Stimulated activated CD4-positive, alpha-beta T cell treated with anti-CD3 and anti-CD28 coated beads, Interleukin-15, amount 100 ng/mL, for 48 hours (primary cell): ENCODE measurements at places on chromosomes 7 and 10.

- DNase-seq: no peak
Measured at GRCh38 chr7:116717137-116717536, 45.1 kb downstream of the MET start.

DNA sequence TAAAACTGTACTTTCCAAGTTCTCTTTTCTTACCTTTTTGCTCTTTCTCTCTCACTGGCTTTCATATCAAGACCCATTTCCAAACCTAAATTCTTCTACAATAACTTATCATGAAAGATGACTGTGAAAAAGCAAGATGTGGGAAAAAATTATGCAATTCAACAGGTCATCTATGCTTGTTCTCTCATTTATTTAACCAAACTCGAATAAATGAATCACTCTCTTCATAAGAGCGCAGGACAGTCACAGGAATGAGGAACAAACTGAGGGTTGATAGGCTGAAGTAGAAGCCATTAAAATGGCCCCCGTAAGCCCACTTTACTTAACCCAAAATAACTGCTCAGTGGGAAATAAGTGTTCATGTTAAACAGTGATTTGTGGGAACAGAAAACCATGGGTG is 1289.7 kb upstream of the SORCS1 start:
- DNase-seq: no peak

GRCh38 chr10:128070721-128071416 is 55.4 kb downstream of the MKI67 start:
- DNase-seq: no peak

- DNase-seq: no peak
Measured at GRCh38 chr7:41592236-41592635, 110.7 kb downstream of the INHBA start.

DNA sequence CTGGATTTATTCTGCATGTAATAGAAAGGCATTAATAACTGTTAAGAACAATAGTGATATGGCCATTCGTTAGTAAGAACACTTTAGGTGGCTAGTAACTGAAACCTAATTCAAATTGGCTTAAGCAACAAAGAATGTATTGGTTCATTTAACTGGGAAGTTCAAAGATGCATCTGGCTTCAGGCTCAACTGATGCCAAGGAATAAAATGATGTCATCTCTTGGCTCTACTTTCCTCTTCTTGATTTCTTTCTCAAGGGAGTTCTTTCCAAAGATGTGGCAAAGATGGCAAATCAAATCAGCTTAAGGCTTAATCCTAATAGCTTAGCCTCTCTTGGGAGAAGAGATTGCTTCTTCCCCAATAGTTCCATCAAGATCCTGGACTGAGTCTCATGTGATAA is 51.6 kb downstream of the PIK3CG start:
- no peak for DNase-seq

DNA sequence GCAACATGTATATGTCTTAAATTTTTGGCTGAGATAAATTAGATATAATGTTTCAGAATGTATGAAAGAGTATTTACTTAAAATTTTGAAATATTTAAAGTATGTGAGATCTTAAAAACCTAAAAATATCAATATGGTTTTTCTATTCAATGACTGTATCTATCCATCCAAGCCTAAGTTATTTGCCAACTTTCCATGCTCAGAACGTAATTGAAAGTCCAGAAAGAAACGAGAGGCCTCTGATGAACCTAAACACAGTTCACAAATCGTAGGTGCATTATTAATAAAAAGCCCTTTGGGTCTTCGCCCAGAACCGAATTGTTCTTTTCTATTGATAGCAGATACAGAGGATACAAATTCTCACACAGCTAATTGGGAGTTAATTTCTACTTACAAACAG is 6.5 kb downstream of the SVIL start:
- DNase-seq: no peak

DNA sequence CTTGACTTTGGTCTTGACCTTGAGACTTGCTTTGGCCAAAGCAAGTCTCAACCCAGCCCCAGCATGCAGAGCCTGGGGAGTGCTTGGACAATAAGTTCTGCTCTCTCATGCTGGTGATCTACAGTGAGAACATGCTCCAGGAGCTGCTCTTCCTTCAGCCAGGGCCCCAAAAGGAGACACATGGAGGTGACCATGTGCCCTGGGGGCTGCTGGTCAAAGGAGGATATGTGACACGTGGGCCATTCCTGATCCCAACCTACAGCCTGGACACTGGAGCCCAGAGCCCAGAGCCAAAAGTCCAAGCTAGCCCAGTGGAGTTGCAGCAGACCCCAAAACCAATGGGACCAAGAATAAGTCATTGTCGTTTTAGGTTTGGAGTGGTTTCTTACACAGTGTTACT is 78.2 kb upstream of the CHST15 start:
- DNase-seq: no peak

GRCh38 chr10:77756319-77757232 is 119.0 kb upstream of the KCNMA1 start:
- DNase-seq: no peak

GRCh38 chr10:81725851-81726250 is 149.1 kb upstream of the NRG3 start:
- no peak for DNase-seq

DNA sequence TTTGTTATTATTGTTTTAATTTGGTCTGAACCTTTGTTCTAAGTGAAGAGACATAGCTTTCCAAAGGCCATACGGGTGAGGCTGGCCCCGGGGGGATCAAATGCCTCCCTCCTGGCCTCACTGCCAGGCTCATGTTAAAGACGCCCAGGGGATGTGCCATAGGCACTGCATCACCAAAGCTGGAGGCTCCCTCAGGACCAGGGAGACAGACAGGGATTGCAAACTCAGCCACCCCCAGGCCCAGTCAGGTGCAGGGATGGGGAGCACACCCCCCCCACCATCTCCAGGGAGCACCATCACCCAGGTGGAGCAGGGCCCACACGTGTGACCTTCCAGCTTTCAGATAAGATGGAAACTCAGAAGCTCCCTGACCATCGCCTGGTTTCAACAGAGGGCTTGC is 96.0 kb upstream of the DNAAF5 start:
- DNase-seq: no peak

- DNase-seq: no peak
Measured at GRCh38 chr10:97861097-97861750, 11.6 kb downstream of the GOLGA7B start.

DNA sequence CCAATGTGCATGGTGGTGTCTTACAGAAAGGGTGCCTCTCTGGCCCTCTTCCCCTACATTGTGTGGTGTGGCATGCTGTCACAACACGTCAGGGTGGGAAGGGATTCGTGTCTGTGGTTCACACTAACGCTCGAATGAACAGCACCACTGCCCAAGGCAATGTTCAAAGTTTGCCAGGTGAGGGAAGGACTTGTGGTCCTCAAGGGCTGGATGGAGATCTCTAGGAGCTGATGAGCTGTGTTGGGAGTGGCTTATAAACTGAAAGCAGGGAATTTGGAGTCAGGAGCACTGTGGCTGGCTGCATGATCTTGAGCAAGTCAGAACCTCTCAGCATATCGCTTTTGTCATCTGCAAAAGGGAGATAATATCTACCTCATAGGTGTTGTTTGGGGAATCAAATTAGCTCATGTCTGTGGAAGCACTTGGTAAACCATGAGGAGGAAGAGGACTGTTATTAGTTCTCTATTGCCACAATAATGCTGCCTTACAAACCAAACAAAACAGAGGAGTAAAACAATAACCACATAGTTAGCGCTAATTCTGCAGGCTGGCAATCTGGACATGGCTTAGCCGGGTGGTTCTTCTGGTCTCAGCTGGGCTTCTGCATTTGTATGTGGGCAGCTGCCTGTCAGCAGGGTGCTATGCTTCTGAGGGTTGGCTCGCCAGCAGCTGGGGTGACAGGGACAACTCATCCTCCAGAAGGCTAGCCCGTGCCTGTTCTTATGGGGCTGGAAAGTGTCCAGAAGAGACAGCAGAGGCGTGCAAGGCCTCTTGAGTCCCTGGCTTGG is 22.9 kb upstream of the C10orf105 start:
- no peak for DNase-seq

DNA sequence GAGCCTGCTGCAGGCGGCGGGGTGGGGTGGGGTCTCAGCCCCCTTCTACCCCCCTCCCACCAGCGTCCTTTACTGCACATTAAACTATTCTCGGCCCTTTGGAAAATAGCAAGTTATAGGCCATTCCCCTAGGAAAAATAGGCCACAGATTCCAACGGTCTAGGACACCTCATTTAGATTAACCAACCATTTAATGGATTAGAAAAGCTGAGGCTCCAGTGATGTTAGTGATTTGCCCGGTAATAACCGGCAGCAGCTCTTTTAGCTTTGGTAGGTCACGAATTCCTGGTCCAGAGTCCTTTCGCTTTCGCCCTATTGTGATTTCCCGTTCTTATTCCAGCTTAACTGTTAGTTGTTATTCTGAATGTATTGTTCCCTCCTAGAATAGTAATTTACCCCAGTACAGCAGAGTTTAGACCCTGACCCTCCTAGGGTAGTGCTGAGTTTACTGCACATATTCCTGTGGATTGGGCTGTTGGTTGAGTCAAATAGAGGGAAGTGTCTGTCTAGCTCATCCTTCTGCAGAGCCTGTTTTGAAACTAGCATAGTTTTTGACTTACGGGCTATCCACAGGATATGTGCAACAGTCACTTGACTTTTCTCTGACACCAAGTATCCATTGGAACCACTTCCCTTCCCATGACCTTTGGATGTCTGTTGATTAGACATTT is 754 bp downstream of the GSTO1 start:
- no peak for DNase-seq

- no peak for DNase-seq
Measured at GRCh38 chr7:12211711-12212485, 804 bp downstream of the TMEM106B start.

DNA sequence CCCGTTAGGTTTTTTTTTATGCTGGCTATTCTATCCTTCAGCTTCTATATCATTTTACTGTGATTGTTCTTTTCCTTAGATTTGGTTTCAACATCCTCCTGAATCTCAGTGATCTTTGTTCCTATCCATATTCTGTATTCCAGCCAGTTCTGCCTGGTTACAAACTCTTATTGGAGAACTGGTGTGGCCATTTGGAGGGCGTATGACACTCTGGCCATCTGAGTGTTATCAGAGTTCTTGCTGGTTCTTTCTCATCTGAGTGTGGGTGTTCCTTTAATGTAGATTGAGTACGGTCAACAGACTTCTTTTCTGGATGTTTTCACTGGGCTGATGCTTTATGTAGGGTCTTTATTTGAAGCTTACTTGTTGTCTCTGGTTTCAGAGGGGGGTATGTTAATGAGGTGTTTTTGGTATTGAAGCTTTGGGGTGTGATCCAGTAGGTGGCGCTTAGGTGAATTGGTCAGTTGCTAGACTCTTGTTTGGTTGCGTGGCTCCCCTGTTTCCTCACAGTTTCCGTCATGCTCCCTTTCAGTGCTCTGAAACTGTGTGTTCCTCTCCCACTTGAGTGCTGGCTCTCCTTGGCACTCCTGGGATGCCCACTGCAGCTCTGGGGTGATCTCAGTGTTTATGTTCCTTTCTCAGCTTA is 80.7 kb downstream of the FANK1 start:
- no peak for DNase-seq

GRCh38 chr7:119838444-119838843 is 434.5 kb upstream of the KCND2 start:
- DNase-seq: no peak

DNA sequence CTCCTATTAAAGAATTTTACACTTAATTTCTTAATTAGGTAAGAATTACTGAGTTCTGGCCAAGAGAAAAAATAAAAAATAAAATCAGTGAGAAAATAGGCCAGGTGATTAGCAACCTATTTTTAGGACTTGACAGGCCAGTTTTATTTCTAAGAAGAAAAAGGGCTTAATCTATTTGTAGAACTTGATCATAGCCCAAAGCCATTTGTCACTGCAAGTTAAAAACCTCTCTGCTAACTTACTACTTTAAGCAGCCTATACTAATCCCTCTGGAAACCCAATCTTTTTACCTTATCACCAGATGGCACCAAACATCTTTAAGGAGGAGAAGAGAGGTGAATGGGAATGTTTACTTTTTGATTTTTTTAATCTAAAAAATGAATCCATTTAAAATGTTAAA is 222.1 kb upstream of the RHOBTB1 start:
- DNase-seq: no peak

GRCh38 chr7:93945756-93946535 is 24.4 kb downstream of the GNG11 start:
- DNase-seq: no peak

- no peak for DNase-seq
Measured at GRCh38 chr7:69962186-69963065, 364.2 kb downstream of the AUTS2 start.

DNA sequence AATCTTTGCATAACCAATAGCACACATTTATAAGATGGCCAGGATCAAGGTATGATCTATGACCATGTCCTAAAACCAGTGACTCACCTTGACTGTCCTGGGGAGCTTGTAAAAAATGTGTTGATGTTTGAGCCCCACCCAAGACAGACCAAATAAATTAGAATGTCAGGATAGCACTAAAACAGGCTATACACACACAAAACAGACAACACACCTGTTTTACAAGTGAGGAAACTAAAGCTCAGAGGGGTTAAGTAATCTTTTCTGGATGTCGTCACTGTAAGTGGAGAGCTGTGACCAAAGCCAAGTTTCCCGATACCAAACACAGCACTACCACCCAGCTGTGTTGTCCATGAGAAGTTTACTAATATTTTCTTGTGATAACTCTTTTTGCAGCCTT is 84.5 kb downstream of the AVL9 start:
- DNase-seq: no peak

- no peak for DNase-seq
Measured at GRCh38 chr7:33904681-33905388, 504 bp upstream of the BMPER start.

GRCh38 chr10:1778375-1778969 is 41.1 kb upstream of the ADARB2 start:
- DNase-seq: no peak

GRCh38 chr7:43645699-43646226 is 62.9 kb downstream of the STK17A start:
- no peak for DNase-seq

- no peak for DNase-seq
Measured at GRCh38 chr10:129350690-129351089, 116.4 kb upstream of the MGMT start.

DNA sequence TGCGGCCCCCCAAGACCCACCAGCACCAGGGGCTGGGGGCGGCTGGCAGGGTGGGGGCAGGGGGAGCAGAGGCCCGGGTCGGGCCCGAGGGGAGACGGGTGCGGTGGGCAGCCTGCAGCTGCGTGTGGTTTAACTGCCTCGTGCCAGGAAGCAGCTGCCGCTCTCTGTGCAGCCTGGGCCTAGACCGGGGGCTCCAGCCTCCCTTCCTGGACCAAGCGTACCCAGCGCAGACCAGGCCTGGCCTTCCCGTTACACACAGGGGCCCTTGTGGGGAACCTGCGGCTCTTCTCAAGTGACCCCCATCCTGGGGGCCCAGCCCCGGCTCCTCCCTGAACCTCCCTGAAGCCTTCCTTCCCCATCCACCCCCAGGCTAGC is 6.6 kb upstream of the INTS1 start:
- no peak for DNase-seq
